ENCODE measurements at places on chromosomes 2 and 18.

GRCh38 chr2:13009027-13009642 lies 292.4 kb downstream of the TRIB2 start:
- no peak for DNase-seq

GRCh38 chr2:170070778-170071177 lies 107.2 kb upstream of the MYO3B start:
- DNase-seq = no peak

GRCh38 chr2:112812318-112813267 lies 24.0 kb downstream of the IL1B start:
- no peak for DNase-seq

- no peak for DNase-seq
Measured at GRCh38 chr2:168503901-168504300, 47.8 kb downstream of the CERS6 start.

DNA sequence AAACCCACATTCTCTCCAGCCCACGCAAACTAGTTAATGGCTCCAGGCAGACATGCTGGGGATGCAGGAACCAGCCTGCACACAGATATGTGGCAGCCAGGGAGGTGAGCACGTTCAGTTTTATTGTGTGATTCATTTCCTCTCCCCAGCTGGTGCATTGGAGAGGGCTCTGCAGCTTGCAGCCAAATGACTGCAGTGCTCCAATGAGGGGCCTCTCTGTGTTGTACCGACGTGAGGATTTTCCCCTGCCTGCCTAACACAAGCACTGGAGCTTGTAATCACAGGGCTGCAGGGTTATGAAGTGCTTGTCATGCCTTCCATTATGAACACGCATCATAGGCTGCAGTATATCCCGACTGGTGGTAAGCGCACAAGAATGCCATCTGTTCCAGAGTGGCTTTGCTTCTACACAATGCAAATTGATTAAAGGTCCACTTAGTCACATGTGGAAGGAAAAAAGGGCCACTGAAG lies 92.3 kb upstream of the THUMPD2 start:
- no peak for DNase-seq

DNA sequence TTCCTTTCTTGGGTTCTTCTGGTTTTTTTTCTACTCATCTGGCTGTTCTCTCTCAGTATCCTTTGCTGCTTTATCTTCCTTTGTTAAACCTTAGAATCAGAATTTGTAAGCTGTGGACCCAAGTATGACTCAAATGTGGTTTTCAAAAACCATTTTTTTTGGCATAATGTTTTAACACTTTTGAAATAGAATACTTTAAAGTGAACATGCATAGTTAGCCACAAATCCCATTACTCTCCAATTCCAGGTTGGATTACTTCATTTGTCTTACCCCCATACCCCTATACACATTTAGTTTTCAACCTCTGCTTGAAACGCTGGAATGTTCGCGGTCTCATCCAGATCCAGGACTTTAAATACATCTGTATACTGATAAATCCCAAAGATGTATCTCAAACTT lies 29.1 kb downstream of the ALMS1 start:
- no peak for DNase-seq

GRCh38 chr2:30332791-30333453 lies 101.6 kb downstream of the LBH start:
- DNase-seq = no peak

DNA sequence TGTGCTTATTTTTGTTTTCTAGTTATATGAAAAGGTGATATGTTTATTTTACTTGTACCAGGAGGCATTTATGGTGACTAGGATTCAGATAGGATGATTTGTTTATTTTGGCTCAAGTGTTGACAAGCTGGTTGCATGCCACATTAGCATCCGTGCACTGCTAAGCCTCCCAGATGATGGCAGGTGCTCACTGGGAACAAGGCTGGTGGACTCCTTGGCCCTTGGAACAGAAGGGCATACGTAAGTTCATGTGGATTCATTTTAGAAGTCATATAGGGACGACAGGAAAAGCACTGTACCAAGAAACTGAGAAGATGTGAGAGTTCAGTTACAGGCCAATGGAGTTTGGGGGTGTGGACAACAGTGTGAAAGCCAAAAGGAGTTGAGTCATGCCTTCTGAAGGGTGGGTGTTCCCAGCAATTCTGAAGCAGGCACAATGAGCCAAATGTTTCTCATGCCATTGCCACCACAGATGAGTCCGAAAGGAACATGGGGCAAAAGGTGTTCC lies 166.2 kb downstream of the PHLPP1 start:
- DNase-seq = no peak

DNA sequence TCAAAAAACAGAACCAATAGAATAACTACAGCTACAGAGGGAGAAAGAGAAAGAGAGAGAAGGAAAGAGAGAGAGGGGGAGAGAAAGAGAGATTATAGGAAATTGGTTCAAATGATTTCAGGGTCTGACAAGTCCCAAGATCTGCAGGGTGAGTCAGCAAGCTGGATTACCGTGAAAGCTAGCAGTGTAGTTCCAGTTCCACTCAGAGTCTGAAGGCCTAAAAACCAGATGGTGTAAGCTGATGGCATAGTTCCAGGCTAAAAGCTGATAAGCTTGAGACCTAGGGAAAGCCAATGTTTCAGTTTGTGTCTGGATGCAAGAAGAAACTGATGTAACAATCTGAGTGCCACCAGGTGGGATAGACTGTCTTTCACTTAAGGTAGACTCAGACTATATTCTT lies 397.7 kb downstream of the TRIB2 start:
- no peak for DNase-seq

GRCh38 chr2:134107402-134107801 lies 146.5 kb upstream of the MGAT5 start:
- DNase-seq = no peak

GRCh38 chr2:23383100-23383499 lies 1.9 kb upstream of the KLHL29 start:
- DNase-seq = no peak

DNA sequence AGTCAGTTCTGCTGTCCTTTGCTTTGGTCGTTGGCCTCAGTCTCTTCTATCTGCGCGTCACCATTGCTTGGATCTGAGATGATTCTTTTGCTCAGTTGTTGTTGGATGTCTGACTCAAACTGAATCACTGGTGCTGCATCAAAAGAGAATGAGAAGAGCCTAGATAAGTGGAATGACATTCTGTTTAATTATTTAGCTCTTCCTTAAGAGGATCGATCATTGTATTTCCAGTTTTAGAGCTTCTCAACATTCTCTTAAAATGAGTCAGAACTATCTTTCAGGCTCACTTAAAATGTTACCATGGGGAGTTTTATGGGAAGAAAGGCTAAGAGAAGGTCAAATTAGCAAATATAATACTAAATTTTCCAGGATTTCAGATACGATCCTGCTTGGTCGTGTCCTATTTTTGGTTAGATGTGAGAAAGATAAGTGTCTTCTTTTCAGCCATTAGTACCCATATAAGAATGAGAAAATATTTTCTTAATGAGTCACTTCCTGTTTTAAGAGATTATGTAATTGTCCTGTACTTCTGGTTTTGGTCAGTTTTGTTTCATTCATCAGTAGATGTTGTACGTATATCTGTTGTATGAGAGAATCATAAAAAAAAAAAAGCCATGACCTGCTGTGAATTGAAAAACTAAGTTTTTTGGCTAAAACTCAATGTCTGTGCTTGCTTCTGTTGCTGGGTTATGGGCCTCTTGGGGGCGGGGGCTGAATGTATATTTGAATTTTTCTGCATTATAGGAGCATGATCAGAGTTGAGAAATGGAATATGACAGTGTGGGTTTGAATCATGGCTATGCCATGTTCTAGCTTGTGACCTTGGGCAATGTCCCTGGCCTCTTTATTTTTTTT lies 31.6 kb upstream of the CASP10 start:
- no peak for DNase-seq

GRCh38 chr2:219632760-219633105 lies 5.3 kb downstream of the SLC4A3 start:
- no peak for DNase-seq

- no peak for DNase-seq
Measured at GRCh38 chr2:238015705-238016104, 45.1 kb upstream of the SCLY start.

GRCh38 chr2:233990261-233990798 lies 60.2 kb upstream of the SPP2 start:
- DNase-seq = peak; percentile 60

GRCh38 chr18:28541276-28541930 lies 364.5 kb upstream of the CDH2 start:
- DNase-seq = no peak

DNA sequence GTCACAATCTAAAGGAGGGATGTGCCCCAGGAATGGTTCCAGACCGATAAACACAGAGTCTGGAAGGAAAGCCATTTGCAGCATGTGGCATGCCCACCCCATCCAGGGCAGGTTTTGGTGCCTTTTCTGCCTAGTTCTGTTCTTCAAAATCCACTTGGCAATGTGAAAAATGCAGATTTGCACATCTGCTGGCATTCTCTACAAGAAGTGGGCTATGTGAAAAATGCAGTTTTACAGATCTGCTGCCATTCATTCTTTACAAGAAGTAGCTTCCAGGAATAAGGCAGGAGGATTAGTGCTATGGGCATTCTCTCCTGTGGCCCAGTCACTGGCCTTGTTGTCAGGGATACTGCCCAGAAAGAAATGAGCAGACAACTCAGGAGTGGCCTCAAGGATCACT lies 68.1 kb downstream of the C1D start:
- DNase-seq = no peak

- DNase-seq = no peak
Measured at GRCh38 chr2:78304678-78305077, 720.8 kb upstream of the REG3G start.

DNA sequence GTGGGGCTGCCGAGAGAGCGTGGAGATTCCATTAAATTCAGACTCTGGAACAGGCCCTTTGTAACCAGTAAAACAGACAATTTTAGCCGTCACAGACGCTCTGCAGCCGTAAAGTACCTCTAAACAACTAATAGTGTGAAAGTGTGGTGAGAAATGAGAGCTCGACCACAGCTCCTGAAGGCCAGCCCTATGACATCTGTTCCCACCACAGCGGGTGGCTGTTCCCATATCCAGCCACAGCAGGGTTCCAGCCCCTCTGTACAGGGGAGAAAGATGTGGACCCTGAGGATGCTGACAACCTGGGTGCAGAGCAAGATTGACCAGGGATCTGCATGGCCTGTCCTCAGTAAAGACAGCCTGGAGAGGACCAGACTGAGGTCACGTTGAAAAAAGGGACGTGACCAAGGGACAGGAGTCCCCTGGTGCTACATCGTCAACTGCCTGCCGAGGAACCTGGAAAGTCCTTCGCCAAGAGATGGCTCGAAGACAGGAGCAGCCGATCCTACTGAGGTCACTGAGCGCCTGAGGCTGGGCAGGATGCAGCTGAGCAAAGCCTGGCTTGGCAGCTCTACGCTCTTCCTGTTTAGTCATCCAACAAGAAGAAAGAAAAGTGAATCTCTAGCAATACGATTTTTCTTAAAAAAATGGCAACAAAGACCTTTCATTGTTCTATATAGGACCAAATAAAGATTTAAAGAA lies 831.7 kb downstream of the RNF144A start:
- DNase-seq = no peak

- no peak for DNase-seq
Measured at GRCh38 chr2:121297217-121297830, 12.3 kb upstream of the TFCP2L1 start.

DNA sequence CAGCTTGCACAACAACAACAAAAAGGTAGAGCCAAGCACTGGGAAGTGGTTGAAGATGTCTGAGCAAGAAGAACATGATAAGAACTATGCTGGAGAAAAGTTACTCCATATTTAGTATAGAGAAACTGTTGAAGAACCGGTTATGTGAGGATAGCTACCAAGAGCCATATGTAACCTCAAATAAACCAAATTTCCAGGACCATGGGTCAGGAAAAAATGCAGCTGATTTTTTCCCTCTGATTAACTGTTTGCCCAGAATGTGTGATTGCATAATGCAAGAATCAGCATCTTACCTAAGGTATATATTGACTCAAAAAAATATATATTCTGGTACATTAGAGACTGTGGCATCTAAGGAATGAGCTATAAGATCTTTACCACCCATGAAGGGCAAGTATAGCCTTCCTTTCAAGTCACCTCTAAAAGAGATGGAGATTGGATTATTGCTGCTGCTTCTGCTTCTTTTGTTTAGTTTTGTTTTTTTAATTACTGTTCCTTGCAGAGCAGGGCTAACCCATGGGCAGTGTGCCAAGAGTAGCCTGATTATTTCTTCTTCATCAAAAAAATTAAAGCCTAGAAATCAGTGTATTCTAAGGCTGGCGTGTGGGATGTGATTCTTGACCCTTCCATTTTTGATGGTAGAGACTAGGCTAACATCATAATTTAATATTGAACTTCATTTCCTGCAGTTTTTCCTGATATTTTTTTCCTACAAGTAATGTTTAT lies 76.9 kb upstream of the MAP3K20 start:
- no peak for DNase-seq

DNA sequence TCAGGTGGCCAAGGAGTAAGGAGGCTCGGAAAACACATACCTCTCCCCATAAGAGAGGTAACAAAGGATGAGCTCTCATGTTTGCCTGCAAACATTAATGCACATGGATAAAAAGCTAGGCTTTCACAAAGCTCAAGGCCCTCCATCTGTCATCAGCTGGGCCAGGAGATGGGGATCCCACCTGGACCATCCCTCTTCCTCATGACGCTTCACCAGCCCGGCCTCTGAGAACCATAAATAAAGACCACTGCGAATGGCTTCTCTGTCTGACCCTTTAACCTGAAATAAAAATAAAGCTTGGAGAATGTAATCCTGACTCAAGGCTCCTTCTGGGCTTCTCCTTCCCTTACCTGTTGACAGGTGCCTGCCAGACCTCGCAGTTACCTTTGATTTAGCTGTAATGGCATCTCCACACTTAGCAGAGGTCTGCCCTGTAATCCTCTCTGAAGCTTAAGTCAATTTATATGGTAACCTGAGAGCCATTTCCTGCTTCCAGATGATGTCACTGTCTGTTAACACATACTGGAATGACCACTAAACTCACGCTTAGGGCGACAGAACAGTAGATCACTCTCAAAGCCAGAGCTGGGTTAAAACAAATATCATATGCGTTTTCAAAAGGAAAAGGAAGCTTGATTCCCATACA lies 29.3 kb upstream of the FOXI3 start:
- DNase-seq = no peak

- DNase-seq = peak; percentile 57
Measured at GRCh38 chr2:230849633-230850357, 14.9 kb upstream of the ITM2C start.

GRCh38 chr2:28621172-28622100 lies 125.6 kb downstream of the PLB1 start:
- DNase-seq = peak; percentile 94

- no peak for DNase-seq
Measured at GRCh38 chr2:188678882-188679281, 295.3 kb upstream of the COL3A1 start.

- DNase-seq = peak; percentile 85
Measured at GRCh38 chr2:234308813-234309195, 188.1 kb downstream of the ARL4C start.

Data from CD4-positive, alpha-beta T cell treated with Interleukin-15 for 1 hour (primary cell).